ENCODE measurements at places on chromosomes 6 and 20.

- DNase-seq: no peak
Measured at GRCh38 chr20:14741616-14742015, 404.2 kb upstream of the FLRT3 start.

- DNase-seq: no peak
Measured at GRCh38 chr6:154835307-154835706, 102.1 kb downstream of the SCAF8 start.

DNA sequence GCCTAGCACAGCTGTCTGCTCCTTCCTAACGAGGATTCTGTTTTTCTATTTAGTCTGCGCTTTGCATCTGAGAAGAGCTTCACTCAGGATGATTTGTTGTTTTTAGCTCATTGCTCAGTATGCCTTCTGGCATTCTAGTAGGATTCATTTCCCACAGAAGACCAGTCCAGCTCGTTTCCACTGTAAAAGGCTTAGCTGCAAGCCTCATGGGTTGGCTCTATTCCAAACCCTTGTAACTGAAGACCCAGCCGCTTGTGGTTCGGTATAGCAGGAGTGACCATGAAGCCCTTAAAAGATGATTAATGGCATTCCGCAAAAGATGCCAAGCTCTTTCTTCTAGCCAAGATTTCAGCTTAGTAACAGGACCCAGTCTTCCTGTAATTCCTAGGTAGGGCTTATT lies 7.2 kb downstream of the ADGRF1 start:
- DNase-seq: no peak

DNA sequence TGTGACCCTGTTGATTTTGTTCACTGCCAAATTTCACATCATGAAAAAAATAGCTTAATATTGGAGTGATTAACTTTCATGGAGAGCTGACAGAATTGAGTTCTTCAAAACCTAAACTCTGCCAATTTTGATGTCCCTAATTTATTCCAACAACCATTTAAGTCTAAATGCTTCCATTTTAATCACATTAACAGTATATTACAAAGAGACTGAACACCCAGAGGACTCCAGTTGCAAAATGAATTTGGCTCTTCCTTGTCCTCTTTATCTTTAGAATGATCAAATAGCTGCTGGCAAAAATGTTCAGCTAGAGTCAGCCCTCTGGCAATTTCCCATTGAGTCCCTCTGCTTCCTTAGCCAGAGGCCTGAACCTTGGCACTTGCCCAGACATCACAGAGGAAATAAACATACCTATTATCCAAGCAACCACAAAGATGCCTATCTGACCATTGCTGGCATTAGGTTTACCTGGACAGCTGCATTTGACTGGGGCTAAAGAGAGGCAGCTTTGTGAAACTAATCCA lies 299.0 kb upstream of the STXBP5 start:
- no peak for DNase-seq

GRCh38 chr20:43472671-43473380 lies 15.1 kb downstream of the SRSF6 start:
- DNase-seq: no peak

DNA sequence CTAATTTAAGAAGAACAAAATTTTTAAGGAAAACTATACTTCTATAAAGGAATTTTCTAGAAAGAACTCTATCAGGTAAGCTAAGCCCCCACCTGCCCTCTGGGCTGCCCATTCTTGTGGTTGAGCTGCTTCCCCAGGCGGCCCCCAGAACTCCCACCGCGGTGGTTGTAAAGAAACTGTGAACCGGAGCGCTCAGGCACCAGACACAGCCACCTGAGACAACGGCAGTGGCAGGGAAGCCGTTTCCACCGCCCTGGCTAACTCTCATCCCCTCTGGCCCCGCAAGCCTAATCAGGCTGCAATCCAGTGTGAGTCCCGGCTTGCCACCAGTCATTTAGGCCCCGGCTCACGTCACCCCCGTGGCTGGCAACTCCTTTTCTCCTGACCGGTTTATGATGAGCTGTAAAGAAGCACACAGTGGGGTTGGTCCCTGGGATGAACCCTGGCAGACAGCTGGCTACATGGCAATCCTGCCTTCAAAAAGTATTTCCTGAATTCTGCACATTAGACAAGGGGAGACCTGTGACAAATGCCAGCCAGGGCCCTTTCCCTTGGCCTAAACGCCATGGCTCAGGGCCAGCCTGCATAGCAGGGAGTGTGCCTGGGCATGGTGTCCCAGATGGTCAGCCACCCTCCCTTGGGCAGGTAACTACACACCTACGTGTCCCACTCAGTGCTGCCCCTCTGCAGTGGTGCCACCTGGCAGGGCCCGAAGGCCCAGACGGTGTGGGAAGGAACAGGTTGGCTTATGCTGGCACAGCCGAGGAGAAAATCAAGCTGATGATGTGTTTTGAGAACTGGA lies 63.8 kb upstream of the GPR31 start:
- DNase-seq: no peak

- DNase-seq: no peak
Measured at GRCh38 chr6:47116606-47117005, 74.5 kb upstream of the ADGRF1 start.

DNA sequence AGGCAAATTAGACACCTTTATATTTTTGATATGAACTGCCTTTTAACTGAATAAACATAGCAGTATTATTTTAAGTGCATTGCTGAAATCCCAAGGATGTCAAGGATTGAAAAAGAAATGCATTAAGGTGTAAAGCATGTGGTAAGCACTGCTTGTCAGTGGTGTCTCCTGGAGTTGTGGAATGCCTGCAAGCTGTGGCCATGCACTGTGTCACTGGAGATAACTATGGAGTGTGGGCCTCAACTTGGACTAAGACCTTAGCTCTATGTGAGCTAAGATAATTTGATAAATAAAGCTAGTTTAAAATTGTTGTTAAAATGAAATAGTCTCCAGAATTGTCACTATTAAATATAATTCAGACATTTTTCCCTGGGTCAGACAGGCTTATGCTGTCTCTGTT lies 156.6 kb upstream of the OPRM1 start:
- no peak for DNase-seq

DNA sequence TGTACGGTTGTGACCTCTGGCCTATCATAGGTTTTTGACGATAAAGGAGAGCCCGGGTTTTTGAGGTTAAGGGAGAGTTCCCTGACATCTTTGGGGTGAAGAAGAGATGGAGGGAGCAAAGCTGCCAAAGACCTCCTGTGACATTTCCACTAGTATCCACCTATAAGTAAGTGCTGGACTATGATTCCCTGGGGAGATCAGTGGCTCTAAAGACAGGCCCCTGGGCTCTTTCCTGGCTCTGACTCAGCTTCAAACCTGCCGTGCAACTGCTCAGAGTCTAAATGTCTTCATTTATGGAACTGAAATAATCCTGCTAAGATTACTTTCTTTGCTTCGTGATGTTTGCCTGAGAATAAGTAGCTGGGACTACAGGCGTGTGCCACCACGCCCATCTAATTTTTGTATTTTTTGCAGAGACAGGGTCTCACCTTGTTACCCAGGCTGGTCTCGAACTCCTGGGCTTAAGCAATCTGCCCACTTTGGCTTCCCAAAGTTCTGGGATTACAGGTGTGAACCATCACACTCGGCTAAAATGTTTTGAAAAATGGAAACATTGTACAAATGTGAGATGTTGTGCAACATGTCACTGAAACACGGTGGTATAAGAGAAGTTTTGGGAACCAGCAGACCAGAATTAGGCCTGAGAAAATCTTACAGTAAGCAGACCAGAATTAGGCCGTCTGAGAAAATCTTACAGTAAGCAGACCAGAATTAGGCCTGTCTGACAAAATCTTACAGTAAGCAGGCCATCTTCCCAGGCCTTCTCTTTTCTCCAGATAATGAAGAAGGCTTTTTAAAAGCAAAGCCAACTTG lies 1.1 kb upstream of the PAQR8 start:
- no peak for DNase-seq

GRCh38 chr20:44914924-44915323 lies 5.1 kb downstream of the PABPC1L start:
- no peak for DNase-seq

Data from vagina (tissue), 2 donors.